ENCODE measurements at places on chromosomes 7 and 10.
A peak's percentile ranks its signal among the peaks of the same experiment; 100 is the strongest.

- no peak for DNase-seq
These were observed 42.7 kb upstream of the CHST3 start for GRCh38 chr10:71921324-71922027.

DNA sequence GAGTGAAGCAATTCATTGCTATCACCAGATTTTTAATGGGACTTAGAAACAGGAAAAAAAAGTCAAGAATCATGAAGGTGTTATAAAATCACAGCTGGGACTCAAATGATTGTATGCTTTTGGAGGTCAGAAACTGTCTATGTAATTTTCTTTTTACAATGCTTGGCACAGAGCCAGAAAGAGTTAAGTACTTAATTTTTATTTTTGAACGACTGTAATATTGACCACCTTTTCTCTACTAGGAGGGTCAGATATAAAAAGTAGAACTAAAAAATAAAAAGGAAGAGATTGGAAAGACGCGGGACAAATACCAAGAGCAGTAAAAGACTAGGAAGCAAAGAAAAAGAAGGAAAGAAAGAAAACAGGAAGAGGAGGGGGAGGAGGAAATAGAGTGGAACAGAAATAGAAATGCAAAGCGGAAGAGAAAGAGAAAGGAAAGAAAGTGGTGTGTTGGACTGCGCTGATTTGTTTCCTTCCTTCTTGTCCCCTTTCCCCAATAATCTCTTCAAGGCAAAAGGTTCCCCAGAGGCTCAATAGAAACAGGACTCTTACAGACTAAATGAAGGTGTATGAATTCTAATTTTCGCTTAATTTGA is 23.2 kb upstream of the C1GALT1 start:
- DNase-seq = no peak

DNA sequence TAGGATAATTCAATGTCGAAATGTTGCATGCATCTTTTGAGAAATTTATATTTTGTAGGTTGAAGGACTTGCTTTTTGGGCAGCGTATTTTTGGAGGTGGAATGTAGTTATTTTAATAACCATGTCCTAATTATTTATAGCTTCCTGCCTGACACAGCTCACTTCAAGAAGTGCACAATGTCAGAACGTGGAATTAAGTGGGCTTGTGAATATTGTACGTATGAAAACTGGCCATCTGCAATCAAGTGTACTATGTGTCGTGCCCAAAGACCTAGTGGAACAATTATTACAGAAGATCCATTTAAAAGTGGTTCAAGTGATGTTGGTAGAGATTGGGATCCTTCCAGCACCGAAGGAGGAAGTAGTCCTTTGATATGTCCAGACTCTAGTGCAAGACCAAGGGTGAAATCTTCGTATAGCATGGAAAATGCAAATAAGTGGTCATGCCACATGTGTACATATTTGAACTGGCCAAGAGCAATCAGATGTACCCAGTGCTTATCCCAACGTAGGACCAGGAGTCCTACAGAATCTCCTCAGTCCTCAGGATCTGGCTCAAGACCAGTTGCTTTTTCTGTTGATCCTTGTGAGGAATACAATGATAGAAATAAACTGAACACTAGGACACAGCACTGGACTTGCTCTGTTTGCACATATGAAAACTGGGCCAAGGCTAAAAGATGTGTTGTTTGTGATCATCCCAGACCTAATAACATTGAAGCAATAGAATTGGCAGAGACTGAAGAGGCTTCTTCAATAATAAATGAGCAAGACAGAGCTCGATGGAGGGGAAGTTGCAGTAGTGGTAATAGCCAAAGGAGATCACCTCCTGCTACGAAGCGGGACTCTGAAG is 620 bp downstream of the ZRANB1 start:
- DNase-seq = no peak

DNA sequence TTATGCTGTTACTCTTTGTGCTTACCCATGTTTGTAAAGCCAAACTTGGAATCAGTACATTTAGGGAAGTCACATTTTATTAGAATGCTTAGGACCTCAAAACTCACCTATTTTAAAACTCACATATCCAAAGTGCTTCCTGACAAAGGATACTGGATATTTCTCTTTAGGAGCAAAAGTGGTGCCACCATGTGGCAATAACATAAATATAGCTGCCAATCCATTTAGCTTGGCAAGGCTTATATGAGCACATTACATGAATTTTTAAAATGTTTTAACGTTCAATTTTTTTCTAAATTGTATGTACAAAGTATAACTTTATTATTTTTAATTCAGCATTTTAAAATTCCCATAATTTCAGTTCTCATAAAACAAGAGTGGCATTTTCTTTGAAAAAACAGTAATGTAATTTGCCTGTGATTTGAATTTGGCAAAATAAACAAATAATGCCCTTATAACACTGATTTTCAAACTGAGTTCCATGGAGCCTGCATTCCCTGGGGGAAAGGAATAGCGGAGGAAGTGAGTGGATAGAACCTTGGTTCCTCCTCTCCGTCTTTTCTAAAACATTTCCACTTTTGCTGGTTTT is 75.4 kb downstream of the HDAC9 start:
- peak; percentile 63 for DNase-seq

DNA sequence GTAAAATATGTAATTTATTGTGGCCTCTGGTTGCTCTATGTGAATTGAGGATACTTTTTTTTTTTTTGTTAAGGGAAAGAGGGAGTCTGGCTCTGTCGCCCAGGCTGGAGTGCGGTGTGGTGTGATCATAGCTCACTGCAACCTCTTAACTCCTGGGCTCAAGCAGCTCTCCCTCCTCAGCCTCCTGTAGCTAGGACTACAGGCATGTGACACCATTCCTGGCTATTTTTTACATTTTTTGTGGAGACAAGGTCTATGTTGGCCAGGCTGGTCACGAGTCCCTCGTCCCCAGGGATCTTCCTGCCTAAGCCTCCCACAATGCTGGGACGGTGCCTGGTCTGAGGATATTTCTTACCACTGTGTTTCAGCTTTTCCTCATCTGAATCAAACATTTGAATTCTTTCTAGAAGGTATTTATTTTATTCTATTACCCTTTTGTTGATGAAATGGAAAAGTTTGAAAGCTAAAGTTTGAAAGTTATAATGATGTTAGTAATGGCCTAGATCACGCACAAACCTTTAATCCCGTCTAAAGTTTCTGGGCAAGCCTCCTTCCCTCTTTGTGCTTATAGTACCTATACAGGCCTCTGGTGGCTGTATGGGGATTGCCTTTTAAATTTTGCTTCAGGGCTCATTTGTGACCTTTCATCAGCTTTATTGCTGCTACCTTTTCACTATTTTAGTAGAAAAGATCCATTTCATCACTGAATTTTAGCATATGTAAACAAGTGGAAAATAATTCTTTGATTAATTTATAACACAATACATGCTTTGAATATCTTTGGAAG is 2.0 kb downstream of the IFRD1 start:
- DNase-seq = peak; percentile 35

- peak; percentile 95 for DNase-seq
These were observed 1.5 kb downstream of the PTPN12 start for GRCh38 chr7:77538281-77539212.

GRCh38 chr10:31645786-31646185 is 282.8 kb downstream of the ARHGAP12 start:
- DNase-seq = peak; percentile 69

DNA sequence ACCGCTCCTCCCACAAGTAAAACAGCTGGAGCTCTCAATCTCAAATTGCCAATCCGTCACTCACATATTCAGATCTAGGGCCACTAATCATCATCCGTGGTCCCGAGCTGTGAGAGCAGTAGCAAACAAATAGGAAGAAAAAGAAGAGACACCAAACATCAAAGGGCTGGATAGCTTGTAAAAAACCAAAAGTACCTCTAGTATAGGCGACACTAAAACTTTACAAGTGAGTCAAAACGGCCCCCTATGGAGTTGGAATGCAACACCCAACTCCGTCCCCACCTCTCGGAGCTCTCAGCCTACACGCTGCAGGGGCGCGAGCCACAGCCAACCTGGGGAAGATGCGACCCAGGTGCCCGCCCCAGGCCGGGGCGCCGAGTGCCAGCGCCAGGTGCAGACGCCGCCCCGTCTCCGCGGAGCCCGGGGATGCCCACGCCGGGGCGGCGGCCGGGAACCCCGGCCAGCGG is 581 bp downstream of the FAM3C start:
- peak; percentile 66 for DNase-seq

DNA sequence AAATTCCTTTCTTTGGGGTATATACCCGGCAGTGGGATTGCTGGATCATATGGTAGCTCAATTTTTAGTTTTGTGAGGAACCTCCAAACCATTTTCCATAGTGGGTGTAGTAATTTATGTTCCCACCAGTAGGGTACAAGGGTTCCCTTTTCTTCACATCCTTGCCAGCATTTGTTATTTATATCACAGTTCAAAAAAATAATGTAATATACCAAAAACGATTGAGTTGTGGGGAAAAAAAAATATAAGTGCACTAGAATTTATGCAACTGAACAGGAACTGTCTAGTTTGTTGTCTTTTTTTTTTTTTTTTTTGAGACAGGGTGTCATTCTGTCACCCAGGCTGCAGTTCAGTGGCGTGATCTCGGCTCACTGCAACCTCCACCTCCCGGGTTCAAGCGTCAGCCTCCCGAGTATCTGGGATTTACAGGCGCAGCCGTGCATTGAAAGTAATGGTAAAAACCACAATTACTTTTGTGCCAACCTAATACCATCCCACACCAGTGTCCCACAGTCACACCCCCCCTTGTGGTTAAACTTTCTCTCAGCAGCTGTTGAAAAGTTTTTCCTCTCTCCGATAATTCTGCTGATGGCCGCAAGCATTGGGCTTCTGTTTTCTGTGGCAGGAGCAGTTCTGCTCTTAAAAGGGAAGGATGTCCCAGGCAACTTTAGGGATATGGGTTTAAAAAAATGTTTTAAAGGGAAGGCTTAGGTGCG is 6.8 kb upstream of the LAT2 start:
- DNase-seq = peak; percentile 54

DNA sequence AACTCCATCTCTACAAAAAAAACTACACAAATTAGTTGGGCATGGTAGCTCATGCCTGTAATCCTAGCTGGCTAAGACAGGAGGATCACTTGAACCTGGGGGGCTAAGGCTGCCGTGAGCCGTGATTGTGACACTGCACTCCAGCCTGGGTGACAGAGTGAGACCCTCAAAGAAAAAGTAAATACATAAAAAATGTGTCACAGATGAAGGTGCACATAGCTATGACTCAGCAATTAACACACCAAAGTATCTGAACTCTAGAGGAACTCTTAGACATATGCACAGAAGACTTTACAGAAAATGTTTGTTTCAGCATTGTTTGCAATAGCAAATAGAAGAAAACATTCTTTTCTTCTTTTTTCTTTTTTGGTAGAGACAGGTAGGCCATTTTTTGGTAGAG is 8.3 kb downstream of the C10orf62 start:
- DNase-seq = peak; percentile 25

DNA sequence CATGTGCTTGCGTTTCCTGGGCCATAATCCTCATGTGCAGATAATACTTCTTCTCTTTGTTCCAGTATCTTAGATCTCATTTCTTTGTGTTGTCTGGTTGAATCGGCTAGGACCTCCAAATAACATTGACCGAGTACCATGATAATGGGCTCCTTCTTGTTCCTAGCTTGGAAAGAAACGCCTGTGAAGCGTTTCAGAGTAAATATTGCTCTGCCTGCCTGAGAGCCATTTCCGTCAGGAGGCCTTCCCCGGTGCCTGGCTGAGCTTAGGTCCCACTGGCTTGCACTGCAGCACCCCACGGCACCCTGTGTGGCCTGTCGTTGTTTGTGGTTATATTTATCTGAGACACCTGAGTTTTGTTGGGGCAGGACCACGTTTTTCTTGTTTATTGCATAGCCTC is 17.7 kb downstream of the FOXK1 start:
- DNase-seq = no peak

DNA sequence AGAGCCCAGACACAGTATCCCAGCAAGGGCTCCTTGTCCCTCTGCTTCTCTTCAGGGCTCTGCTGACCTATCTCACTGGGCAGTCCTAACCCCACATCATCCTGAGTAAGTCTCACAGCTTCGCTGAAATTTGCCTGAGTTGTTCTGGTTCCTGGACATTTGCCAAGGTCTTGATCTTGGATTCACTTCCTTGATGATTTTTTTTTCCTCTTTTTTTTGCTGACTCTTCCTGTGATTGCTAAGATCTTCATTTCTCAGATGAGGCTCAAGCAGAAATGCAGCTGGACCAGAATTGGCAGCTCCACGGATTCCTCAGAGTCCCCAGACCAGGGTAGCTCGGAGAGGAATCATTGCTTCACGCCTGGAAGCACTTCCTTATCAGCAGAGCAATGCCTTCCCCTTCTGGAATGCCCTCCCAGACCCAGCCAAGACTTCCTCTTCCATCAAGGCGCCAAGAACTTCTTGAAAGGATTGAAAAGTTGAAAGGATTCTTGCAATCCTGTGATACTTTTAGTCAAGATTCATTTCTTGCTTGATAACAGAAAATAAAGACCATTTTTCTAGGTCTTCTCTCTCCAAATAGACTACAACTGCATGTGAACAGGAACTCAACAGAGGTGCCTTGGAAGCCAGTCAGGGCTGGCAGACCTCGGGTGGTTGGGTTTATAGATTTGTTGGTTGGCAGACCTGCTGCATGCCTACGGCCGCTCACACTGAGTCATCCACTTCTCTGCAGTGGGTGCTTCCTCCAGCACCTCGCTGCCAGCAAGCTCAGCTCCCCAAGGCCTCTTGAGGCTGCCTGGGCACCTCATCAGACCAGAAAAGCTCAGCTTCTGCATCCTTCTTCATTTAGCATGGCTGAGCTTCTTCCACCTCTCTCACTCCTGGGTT is 8.8 kb upstream of the AFAP1L2 start:
- no peak for DNase-seq

GRCh38 chr10:76984559-76985443 is 652.8 kb downstream of the KCNMA1 start:
- DNase-seq = peak; percentile 65

DNA sequence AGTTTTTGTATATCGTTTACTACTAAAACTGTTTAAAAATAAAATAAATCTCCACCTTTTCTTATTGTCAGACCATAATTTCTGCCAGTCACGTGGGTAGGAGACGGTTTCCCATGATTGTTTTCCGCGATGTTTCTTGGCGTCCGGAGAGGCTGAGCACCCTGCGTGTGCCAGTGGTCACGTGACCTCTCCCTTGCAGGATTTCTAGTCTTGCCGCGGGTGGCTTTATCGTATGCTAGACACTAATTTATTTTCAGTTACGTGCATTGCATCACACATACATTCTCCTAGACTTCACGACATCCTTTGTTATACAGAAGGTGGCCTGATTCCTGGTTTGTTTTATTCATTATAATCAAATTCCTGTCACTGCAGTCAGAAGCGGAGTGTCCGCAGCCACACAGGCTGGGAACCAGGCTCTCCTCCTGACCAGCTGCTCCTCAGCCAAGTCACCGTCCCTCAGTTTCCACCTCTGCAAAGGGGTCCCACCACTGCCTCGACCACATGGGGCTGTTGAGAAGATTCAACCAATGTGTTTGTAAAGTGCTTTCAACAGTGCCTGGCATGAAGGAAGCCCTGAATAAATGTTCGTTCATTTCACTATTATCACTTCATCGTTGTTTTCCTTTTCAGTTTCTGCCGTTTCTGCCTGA is 203.2 kb upstream of the PPP2R2D start:
- DNase-seq = no peak

DNA sequence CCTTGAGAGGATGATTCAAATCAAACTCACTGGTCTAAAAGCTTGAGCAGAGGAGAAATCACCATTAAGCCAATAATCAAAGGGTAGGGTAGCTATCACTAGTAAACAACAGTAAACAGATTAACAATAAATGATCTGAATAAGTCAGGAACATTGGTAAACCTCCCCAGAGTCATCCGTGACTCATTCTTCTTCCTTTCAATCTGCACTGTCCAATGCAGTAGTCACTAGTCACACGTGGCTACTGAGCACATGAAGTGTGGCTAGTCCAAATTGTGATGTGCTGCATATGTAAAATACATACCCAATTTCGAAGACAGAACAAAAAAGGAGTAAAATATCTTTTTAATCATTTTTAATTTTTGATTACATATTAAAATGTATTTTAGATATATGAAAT is 64.0 kb downstream of the ERCC6 start:
- DNase-seq = no peak

All from fibroblast of skin of right biceps (primary cell).